Activated CD8-positive, alpha-beta memory T cell treated with anti-CD3 and anti-CD28 coated beads for 48 hours (primary cell): ENCODE measurements at places on chromosomes 3 and 15.

GRCh38 chr3:39133093-39133490, 20.3 kb downstream of the CSRNP1 start:
- DNase-seq = no peak

DNA sequence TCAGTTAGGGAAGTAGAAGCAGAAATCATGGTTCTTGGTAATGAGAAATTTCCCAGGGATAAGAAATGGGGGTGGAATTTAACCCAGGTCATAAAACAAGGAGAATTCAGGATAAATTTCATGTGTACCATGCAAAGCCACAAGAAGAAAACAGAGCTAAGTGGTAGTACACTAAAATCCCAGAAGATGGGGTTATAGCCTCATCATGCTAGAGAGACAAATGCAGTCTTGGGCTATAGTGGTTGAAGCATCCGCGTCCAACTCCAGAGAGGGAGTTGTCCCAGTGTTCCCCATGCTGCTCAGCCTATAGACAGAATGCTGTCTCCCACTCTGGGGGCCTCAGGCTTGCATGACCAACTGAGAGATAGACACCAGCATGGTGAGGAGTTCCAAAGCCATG, 36.2 kb upstream of the CLRN1 start:
- no peak for DNase-seq

DNA sequence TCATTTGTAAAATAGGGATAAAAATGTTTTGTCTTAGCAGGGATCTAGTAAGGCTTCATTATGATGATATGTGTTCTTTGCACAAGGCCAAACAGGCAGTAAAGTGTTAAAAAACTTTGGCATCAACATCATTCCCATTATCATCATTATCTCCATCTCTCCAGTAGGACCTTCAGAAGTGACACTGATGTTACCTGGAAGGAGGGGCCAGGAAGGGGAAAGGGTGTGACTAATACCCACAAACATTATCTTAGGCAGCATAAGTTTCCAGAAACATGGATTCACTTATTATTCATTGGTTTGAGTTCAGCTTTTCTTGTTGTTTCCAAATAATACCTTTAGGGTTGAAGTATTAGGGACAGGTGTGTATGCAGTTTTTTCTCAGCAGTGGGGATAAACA, 399.6 kb downstream of the PTPRG start:
- DNase-seq = no peak

- no peak for DNase-seq
Observed at GRCh38 chr3:53493963-53494791, at the start of gene CACNA1D. Gene CACNA1D (plus strand): TSS chr3:53494611. CDS start chr3:53495167, 556 bp downstream.

DNA sequence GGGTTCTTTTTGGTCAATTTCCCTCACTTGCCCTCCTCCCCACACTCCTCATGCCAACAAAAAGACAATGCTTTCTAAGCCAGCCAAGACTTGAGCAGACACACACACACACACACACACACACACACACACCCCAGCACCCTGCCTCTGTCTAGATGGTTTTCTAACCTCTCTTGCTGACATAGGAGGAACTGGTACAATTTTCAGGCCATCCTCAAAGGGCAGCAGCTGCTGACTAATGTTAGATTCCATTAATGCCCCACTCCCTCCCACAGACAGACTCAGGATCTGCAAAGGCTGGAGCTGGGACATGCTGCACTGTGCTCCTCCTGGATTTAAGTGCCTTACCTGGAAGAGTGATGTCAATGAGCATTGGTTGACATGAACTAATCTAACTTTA, 438.4 kb downstream of the OCA2 start:
- DNase-seq = no peak

DNA sequence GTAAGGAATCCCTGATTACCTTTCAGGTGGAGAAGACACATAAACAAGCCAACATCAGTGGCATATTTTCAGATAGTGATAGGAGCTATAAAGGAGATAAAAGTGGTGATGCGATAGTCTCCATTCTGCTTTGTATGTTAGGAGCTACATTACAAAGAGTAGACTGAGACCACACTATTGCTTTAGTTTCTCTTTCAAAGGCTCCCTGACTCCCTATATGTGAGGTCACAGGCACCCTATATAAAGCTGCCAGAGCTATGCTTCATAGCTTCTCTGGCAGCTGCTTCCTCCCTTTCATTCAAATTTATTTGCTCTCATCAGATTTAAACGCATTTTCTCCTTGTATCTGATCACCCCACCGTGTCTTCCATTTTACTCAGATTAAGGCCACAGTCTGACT, 466.6 kb downstream of the IL5RA start:
- no peak for DNase-seq

DNA sequence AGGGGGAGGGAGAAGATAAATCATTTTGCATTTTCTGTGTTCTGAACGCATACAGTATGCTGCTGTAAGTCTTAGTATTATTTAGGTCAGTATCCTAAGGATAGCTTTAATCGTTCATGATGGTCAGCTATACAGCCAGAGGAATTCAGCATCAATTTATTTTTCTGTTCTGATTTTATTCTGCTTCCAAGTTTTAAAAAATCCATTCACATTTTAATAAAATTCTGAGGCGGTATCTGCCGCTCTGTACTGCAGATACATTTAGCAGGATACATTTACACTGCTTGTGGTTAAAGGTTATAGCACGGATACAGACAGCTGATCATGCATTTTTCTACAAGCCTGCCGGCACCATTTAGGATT, 17.8 kb downstream of the ZBTB38 start:
- no peak for DNase-seq

- no peak for DNase-seq
Observed at GRCh38 chr3:44030687-44031305, 210.9 kb upstream of the TOPAZ1 start.

- no peak for DNase-seq
Observed at GRCh38 chr3:158625881-158626280, 18.4 kb upstream of the GFM1 start.

GRCh38 chr15:40763801-40764628, at the start of gene GCHFR:
Gene GCHFR (plus strand): TSS chr15:40764068. CDS start chr15:40764181, 113 bp downstream.
- peak; percentile 46 for DNase-seq

GRCh38 chr15:40283615-40284300, 894 bp upstream of the ANKRD63 start:
- no peak for DNase-seq

- DNase-seq = no peak
Observed at GRCh38 chr15:78906316-78906620, 33.6 kb downstream of the MORF4L1 start.

GRCh38 chr3:65669163-65669875, 369.4 kb downstream of the MAGI1 start:
- DNase-seq = no peak

DNA sequence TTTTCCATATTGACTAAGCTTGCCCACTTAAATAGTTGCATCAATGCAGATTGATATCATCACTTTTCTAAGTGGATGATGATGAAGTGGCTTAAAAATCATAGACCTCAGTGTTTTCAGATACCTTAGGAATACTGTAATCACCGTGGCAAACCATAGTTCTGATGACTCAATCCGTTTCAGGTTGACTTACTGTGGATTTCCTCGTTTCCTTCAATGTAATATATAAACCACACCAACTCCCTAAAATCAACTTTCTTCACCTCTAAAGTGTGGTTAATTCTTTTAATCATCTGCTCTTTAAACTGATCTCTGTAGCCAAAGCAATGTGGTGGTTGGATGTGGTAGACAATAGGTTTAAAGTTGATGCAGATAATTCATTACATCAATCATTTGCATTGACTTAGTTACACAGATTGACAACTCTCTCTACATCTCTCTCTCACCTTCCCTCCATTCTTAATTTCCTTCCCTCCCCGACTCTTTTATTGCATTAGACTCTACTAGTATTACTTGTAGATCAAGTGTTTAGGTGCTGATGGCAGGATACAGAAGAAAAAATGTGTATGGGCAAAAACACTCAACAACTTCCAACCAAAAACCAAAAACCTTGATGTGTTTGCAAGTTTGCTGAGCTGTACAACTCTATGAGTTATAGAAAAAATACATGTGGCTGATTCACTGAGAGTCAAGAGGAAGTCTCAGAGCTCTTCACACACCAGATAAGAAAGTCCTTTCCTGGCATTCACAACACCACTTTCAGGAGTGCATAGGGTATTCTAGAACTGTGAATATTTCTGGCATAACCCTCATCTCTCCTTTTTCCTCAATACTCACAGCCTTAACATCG, 243.5 kb downstream of the NFKBIZ start:
- DNase-seq = no peak

DNA sequence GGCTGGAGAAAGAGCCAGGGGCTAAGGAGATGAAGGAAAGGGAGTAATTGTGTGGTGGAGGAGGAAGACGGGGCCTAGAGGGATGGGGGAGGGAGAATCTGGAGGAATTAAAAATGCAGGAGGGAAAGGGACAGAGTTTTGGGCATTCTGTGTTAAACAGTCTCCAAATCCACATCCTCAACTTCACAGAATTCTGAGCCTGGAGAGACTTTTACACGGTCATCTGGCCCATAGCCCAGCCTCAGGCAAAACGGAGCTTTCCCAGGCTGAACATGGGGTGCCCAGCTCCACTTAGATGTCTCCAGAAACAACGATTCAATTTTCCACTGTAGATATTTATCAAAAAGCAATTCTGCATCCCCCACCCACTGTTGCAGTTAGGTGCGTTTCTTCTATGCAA, 137.6 kb upstream of the HACD2 start:
- DNase-seq = no peak

GRCh38 chr3:196546537-196546936, 21.8 kb downstream of the WDR53 start:
- DNase-seq = no peak

DNA sequence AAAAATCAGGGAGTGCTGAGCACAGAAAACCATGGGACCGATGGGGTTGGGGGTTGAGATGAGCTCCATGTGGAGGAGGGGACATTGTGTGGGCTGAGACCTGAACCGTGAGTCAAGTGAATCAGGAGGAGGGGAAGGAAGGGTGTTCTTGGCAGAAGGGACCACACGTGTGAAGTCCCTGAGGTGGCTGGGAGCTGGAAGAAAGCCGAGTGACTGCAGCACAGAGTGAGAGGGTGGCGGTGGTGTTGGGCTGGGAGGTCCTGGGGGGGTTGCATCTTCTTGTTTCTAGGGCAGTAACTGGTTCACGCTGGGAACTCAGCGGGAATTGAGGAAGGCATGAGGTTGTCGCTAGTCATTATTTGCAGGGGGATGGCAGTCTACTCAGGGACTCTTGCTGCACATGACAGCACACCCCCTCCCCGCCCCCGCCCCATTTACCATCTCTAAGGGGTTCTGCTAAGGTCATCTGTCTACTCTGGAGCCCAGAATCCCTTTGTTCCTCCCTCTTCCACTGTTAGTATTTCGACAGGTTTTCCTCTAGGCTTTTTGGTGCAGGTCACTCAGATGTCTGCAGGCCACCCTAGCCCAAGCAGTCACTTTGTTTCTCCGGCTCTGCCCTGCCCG, 254.3 kb downstream of the TLE3 start:
- no peak for DNase-seq

DNA sequence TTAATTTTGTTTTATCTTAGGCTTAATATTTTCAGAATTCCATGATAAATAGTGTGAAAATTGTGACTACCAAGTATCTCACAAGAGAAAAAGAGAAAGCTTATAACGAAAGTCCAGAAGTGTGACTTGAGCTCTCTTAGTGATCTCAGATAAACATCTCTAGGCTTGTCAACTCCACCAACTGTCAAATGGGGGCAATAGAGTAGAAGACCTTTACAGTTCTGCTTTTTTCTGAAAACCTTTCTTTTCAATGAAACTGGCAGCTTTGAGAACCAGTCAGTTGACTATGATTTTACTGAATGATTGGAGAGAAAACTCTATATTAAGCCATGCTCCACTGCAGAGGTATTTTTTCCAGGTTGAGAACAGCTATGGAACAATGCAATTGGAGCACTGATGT, 119.2 kb upstream of the TP63 start:
- no peak for DNase-seq

DNA sequence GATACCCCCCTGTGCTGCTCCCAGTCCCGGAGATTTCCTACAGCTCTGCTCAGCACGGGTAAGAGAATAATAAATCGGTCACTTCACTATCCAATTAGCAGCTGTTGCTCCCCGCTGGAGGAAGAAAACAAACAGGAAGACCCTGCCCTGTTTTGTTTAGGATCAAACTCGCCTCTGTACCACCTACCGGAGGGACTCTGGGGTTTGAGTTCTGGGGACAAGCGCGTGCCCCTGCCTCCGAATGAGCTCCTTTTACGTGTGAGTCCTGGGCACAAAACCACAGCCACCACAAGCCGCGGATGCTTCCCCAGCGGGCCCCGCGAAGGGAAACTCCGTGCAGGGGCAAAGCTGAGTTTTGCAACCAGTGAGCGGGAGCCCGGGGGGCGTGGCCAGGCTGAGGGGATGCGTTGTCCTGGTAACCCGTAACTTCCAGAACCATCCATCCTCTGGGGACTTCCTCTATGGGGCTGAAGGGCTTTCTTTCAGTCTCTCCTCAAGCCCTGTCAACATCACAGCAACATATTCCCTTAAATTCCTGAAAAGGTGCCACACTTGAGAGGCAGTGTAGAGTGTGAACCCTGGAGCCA, 315.7 kb upstream of the PROK2 start:
- peak; percentile 77 for DNase-seq

DNA sequence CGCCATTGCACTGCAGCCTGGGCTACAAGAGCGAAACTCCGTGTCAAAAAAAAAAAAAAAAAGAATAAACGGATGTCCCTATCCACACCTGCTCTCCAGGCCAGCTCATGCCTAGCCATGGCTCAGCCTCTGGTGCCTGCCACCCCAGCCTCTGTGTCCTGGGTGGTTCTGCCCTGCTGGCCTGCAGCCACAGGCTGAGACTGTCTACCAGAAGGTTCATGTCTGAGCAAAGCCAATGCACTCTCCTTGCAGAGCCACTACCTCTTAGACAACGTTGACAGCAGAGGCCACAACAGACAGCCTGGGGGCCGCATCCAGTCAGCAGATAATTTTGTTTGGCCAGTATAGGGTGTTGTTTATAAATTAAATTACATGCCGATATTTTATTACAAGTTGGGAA, 127.7 kb downstream of the ASB7 start:
- DNase-seq = no peak

- no peak for DNase-seq
Observed at GRCh38 chr3:54121414-54122323, 683 bp upstream of the CACNA2D3 start.

- DNase-seq = no peak
Observed at GRCh38 chr3:160458151-160458550, 8.6 kb upstream of the TRIM59 start.

DNA sequence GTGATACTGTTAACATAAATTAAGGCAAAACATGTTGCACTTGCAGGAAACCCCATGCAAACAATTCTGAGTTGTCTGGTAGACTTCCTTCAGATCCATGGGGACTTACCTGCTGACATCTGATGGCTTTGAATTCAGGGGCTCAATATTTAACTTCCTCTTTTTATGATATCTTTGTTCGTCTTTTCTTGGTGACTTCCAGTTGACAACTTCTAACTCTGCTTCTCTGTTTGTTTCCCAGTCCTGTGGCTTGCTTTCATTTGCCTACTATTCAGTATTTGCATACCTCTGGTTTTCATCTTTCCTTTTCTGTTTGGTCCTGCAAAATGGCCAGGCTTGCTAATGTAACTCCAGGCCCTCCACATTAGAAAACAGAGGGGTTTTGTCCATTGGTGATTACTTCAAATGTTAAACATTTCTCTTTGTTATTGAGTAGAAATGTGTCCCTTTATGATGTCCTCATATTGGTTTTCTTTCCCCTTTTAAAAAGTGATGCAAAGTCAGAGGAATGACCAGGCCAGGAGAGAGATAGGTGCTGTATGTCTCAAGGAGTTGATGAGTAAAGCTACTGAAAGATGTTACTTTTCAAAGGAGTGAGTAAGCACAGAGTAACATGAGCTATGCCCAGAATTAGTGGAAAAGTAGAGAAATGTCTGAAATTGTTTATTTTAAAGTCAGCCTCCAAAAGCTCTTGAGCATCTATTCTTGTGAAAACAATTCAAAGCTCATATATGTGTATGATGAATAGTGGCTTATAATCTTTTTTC, 335.9 kb downstream of the LPP start:
- no peak for DNase-seq
